ENCODE measurements at places on chromosomes 2 and 18.

GRCh38 chr2:207290833-207291624 lies 125.3 kb upstream of the KLF7 start:
- DNase-seq, result no peak

DNA sequence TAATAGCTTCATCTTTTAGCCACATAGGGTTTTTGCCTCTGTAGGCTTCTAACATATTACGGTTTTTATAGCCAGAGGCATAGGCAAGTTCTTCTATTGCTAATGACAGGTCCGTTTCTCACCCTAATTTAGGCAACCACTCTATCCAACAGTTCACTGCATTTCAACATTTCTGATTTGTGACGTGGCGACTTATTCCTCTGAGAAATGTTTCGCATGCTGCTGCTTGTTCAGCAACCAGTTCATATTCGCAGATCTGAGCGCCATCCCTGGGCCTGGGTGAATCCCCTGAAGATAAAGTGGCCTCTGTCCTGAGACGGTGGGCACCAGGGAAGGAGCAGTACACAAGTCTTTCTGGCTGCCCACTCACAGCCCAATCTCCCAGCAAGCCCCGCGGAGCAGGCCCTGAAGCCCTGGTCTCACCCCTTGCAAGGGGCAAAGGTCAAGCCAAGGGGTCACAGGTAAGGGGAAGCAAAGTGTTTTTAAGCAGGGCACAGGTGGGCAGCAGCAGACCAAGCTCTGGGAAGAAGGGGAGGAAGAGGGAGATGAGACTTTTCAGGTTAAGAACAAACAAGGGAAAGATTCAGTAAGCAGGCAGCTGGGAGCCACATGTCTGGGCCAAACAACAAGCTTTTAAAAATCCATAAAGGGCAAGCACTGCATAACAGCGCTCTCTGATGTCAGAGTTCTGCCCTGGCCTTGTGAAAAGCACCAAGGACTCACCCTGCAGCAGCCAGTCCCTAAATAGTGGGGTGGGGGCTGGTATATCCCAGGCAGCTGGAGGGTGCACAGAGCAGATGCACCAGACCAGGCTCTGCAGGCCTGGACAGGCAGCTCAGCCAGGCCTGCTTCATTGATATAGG lies 10.8 kb upstream of the COX7A2L start:
- DNase-seq, result no peak

- peak; percentile 94 for DNase-seq
Measured at GRCh38 chr2:71558300-71559051, 105.1 kb downstream of the DYSF start.

GRCh38 chr18:30132959-30133358 lies 909.6 kb downstream of the DSC3 start:
- DNase-seq, result no peak

- peak; percentile 48 for DNase-seq
Measured at GRCh38 chr2:193584522-193584938, 1389.8 kb upstream of the TMEFF2 start.

GRCh38 chr18:13797157-13797611 lies 26.8 kb upstream of the MC5R start:
- peak; percentile 46 for DNase-seq

DNA sequence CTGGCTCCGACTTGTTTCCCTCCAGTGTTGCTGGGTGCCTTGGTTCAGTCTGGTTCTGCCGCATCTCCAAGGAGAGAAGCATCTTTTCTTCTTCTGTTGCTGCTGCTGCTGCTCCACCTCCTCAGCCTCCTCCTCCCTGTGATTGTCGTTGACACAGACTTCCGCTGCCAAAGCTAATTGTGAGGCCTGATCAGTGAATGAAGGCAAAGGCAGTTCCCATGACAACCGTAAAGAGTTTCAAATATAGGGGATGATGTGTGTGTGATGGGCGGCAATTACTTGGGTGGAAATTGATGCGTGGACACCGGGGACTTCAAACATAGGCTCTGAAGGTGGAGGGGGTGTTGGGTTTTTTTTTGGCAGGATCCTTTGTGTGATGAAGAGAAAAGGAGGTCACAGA lies 13.7 kb downstream of the TET3 start:
- no peak for DNase-seq

- no peak for DNase-seq
Measured at GRCh38 chr2:10581021-10581420, 108.8 kb downstream of the NOL10 start.

GRCh38 chr2:221767106-221768012 lies 195.3 kb upstream of the EPHA4 start:
- no peak for DNase-seq

DNA sequence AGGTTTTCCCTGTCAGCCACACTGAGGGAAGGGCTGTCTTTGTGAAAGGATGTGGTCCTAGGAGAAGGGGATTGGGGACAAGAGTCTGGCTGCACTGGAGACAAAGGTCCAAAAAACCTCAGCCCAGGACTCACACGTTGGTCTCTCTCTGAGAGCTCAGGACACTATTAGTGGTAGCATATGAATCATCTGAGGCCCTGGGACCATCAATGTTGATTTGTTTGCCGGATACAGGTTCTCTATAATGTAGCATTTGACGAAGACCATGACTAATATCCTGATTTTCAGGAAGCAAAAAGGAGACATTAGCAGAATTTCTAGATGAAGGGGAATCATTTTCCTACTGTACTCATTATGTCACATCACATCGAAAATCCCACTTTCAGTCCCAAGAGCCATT lies 22.2 kb upstream of the DNAH6 start:
- peak; percentile 54 for DNase-seq

GRCh38 chr2:179812501-179812900 lies 48.9 kb downstream of the ZNF385B start:
- DNase-seq, result no peak

- DNase-seq, result no peak
Measured at GRCh38 chr2:222025881-222026271, 272.9 kb downstream of the PAX3 start.

DNA sequence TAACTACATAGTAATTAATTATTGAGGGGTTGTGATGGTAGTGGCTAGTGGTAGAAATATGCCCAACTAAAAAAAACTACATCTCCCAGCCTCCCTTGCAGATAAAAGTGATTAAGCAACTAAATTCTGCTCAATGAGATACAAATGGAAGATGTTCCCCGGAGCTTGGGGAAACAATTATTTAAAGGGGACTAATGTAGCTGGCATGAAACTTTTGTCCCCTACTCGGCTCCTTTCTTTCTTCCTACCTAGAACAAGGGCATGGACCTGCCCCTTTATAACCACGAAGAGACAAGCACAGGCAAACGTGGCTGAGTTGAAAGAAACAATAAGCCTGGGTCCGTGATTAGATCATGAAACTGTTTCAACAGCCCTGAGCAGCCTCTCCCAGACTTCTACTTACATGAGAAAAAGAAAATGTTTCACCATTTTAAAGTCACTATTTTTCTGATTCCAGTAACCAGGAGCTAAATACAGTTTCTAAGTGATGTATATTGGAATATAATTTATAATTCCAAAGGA lies 236.9 kb downstream of the SCG2 start:
- no peak for DNase-seq

GRCh38 chr2:219699440-219699821 lies 72.0 kb downstream of the SLC4A3 start:
- DNase-seq, result no peak

- DNase-seq, result peak; percentile 100
Measured at GRCh38 chr2:8633735-8634313, 48.0 kb upstream of the ID2 start.

- no peak for DNase-seq
Measured at GRCh38 chr2:181952404-181953226, 33.0 kb upstream of the PPP1R1C start.
